HepG2 (cell line): ENCODE measurements at places on chromosomes 1 and 21. TPM values are rescaled to one million over a fixed set of nuclear protein-coding genes. Genes with fewer than 3 reads are reported as not detected.

GRCh38 chr1:232017057-232017456 is 390.5 kb downstream of the DISC1 start:
- DNase-seq = no peak

DNA sequence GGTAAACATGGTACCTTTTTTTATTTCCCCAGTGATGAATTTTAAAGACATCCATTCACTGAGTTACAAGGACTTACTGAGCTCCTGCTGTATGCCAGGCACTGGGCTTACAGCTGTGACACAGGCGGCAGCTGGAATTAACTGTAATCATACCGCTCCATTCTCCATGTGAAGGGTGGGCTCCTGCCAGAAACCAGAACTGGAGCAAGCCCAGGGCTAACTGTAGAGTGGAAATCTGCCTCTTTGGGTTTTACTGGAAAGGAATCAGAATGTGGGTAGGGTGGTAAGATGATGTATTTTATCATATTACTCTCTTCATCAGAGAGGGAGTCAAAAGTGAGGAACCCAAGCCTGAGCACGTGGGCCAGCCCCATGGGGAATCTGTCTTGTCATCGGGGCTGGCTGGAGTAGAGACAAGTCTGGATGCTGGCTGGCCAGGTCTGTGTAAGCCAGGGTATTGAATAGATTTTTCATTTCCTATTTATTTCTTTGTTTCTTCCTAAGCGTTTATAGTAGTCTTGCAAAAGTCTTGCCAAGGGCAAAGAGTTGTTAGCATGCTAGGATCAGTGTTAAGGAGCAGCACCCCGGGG is 21.5 kb downstream of the FGGY start:
- no peak for DNase-seq

- DNase-seq = peak; percentile 25
Measured at GRCh38 chr1:230972855-230973271, 5.8 kb downstream of the TTC13 start.

OLIG2 gene
- total RNA-seq = not detected in 2 replicates

XCL1 gene
- total RNA-seq = 0.90 and 2.5 TPM in 2 replicates

DNA sequence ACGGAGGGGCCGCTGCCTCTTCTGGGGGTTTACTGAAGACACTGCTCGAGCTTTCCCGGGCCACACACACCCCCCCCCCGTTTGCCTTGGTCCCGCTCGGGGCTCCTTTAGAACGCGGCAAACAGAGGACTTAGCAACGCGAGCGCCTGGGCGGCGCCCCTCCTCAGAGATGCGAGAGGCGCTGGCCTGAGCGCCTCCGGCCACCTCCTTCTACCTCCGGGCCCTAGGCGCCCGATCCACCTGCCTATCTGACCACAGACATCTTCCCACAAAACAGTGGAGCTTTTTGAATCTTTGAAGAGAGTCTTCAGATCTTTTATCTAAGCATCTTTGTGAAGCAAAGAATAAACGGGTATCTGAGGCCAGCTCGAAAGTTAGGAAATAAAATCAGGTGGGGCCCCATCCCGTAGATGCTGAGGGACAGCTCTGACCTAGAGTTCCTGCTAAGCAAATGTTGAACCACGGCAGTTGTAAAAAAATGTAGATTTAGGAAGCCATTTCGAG is 436 bp upstream of the TTLL7 start:
- DNase-seq = peak; percentile 13

DNA sequence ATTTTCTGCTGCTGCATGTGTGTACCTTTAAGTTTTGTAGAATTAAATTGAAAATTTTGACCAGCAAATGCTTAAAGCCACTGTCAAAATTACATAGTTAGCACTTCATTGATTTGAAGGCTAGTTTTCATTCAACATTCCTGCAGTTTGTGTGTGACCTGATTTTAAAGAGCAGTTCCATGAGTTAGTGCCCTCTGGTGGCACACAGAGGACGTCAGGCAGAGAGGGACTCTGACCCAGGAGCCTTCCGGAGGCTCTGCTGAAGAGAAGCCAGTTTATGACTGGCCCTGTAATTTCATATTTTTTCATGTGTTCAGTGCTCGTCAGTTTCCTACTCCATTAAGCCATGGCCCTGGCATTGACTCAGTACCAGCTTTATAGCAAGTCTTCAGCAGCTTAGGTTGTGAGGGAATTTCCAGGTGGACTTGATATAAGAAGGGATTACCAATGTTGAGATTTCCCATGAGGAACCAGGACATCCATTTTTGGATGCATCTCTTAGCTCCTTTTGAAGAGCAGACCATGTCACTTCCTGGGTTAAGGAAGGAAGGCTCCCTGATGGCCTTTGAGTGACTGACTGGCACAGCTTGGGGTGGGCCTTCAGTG is 104.7 kb downstream of the CAMTA1 start:
- DNase-seq = peak; percentile 66

- DNase-seq = no peak
Measured at GRCh38 chr1:93687542-93687941, 5.9 kb upstream of the BCAR3 start.

DNA sequence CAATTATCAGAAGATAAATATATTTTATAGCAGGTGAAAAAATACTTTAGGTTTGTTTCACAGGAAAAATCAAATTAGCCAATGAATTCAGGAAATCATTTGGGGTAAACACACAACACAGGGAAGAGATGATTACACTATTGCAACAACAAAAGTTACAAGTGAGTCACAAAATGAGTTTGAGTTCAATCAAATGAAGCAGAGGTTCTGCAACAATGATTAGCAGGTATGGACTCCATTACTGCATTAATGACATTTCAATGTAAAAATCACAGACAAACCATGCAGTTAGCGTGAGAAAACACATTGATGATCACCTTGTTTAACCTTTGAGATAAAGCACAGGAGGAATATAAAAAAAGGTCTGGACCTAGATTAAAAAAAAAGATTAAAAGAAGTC is 9.7 kb downstream of the ADGRL4 start:
- DNase-seq = no peak

CELA3B gene
- not detected in 2 replicates for total RNA-seq

- peak; percentile 15 for DNase-seq
Measured at GRCh38 chr1:143698016-143698415, 273.8 kb downstream of the FAM72C start.

GRCh38 chr21:42555756-42556438 is 42.2 kb downstream of the SLC37A1 start:
- DNase-seq = no peak

DNA sequence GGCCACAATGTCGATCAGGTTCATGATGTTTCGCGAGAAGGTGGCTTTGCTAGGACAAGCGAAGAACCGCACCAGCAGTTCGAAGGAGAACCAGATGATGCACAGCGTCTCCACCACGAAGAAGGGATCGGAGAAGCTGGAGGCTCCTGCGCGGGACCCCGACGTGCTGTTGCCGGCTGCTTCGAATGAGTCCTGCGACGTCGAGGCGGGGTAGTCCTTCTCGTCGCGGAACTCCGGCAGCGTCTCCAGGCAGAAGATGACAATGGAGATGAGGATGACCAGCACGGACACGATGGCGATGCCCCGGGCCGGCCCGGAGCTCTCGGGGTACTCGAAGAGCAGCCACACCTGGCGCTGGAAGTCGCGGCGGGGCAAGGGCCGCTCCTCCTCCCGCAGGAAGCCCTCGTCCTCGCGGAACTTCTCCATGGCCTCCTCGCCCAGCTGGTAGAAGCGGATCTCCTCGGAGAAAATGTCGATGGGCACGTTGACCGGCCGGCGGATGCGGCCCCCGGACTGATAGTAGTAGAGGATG is 869 bp downstream of the KCNA3 start:
- DNase-seq = no peak

GRCh38 chr1:178870221-178870620 is 656 bp downstream of the ANGPTL1 start:
- DNase-seq = no peak

DNA sequence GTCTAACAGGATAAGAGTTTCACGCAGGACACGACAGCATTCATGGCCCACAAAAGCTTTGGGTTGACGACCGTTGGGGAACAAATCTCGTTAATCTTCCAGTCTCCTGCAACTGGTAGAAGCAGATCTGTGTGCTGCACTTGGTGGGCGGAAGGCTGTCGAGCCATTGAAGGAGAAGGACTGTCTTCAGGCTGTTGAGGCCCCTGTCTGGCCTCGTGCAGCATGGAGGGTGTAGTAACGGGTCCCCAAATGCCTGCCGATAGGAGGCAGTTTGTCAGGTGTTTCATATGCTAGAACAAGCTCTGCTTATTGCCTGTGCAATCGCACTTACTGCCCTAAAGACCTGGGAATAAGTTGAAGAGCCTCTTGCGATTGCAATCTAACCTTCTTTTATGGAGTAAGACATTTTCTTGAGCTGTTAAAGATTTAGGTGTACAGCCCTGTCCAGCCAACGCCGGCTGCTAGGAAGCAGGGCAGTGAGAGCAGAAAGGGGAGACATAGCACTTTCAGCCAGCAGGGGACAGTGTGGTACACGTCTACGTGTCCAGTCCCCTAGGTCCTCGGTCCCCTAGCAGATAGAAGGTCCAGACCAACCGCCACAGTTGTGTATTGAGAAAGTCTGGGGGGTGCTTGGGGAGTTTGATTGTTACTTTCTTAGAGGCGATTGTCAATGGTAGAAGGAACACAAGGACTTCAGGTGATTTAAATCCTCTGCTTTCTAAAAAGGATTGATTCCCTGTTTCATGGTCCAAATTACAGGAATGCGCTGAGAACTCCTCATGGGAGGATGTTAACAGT is 102.3 kb upstream of the TMPRSS2 start:
- DNase-seq = peak; percentile 60

DNA sequence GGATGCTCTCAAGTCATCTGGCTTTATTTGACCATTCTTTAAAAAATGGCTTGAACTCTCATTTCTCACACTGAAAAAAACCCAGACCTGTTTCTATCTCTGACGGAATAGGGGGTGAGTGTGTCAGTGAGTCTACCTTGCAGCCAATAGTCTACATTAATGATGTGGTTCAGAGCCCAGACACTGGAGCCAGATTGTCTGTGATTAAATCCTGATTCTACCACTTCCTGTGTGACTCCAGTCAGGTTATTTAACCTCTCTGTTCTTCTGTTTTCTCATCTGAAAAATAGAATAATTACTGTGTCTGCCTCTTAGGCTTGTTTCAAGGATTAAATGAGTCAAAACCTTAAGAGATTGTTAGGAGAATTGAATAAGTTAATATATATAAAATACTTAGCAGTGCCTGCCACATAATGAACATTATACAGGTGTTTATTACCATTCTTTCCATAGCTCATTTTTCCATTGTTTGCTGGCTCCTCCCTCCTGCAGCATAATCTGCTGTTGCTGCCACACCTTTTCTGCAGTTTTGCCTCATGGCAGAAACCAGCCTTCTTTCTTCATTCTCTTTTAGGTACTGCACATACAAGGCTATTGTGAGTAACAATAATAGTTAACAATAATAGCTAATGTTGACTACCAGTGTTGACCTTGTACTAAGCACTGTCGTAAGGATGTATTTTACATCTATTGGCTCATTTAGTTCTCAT is 157.6 kb upstream of the IVNS1ABP start:
- DNase-seq = no peak

GRCh38 chr1:209748620-209749019 is 7.2 kb upstream of the TRAF3IP3 start:
- DNase-seq = no peak

- DNase-seq = peak; percentile 58
Measured at GRCh38 chr1:28208818-28209441, 23.9 kb downstream of the DNAJC8 start.

DNA sequence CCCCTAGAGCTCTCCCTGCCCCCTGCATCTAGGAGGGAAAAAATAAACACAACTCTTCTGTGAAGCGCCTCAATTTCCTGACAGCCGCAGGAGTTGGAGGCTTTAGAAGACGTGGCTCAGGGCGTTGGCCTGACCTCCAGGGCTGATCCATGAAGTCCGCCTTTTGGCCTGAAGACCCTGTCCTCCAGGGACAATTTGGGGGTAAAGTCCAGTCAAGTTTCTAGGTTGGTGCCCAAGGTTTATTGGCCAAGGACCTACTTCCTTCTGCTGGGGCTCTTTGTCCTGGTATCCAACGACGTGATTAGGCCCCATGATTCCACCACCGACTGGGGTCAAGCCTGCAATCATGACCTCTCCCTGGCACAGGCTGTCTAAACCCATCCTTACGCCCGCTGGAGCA is 54.9 kb downstream of the PTPRF start:
- no peak for DNase-seq

UTS2 gene
- total RNA-seq = not detected in 2 replicates

PTPN14 gene
- total RNA-seq = 4.7 and 8.4 TPM in 2 replicates

CRNN gene
- not detected in 2 replicates for total RNA-seq

- no peak for DNase-seq
Measured at GRCh38 chr21:15219894-15220293, 155.1 kb upstream of the NRIP1 start.

ADORA1 gene
- total RNA-seq = 0.08 and 0.11 TPM in 2 replicates

GBP7 gene
- total RNA-seq = not detected in 2 replicates

DNA sequence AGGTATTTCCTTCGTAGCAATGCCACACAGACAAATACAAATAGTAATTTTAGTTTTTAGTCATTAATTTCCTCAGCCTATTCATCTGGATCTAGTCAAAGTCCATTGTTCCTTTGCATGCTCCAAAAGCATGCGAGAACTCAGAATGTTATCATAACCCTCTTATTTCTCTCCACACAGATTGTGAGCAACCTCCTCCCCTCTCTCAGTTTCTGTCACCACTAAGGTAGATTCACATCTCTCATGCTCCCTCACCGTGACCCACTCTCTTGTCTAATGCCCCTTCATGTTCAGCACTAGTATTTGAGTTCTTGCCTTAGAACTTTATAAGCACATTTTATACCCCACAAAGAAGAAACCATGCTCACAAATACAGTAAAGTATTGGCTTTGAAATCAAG is 582.4 kb downstream of the PLA2G4A start:
- no peak for DNase-seq

DNA sequence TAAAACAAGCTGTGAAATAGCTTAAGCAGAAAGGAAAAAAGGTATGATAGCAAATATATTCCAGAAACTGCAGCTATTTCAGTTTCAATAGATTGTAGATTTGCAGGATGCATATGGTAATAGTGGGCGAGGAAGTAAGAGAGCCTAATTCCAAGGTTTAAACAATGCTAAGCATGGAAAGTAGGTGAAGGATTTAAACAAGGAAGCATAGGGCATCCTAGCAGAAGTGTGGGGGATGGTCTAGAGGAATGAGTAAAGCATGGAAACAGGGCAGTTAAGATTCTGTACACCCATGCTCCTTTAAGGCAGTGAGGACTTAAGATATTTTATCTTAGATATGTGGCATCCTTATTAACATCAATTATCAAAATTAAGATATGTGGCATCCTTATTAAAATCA is 2.6 kb downstream of the IVNS1ABP start:
- DNase-seq = no peak

OR2L8 gene
- not detected in 2 replicates for total RNA-seq

GRCh38 chr1:2204415-2205190 is 10.0 kb upstream of the FAAP20 start:
- peak; percentile 57 for DNase-seq
